Activated CD8-positive, alpha-beta T cell treated with anti-CD3 and anti-CD28 coated beads for 36 hours (primary cell): ENCODE measurements at places on chromosomes 3 and 15. TPM values are rescaled to one million over a fixed set of nuclear protein-coding genes. Genes with fewer than 3 reads are reported as not detected.

GRCh38 chr3:177467247-177467985, 270.1 kb upstream of the TBL1XR1 start:
- DNase-seq, result no peak
- no peaks in the 10 kb centered on the region for H3K36me3 ChIP-seq
- no peak overlapping the region for H3K27ac ChIP-seq
- no peaks in the 10 kb centered on the region for H3K27me3 ChIP-seq
- no peak overlapping the region for H3K4me3 ChIP-seq
- H3K4me1 ChIP-seq, result peaks cover 4% of the 10 kb centered on the region

DNA sequence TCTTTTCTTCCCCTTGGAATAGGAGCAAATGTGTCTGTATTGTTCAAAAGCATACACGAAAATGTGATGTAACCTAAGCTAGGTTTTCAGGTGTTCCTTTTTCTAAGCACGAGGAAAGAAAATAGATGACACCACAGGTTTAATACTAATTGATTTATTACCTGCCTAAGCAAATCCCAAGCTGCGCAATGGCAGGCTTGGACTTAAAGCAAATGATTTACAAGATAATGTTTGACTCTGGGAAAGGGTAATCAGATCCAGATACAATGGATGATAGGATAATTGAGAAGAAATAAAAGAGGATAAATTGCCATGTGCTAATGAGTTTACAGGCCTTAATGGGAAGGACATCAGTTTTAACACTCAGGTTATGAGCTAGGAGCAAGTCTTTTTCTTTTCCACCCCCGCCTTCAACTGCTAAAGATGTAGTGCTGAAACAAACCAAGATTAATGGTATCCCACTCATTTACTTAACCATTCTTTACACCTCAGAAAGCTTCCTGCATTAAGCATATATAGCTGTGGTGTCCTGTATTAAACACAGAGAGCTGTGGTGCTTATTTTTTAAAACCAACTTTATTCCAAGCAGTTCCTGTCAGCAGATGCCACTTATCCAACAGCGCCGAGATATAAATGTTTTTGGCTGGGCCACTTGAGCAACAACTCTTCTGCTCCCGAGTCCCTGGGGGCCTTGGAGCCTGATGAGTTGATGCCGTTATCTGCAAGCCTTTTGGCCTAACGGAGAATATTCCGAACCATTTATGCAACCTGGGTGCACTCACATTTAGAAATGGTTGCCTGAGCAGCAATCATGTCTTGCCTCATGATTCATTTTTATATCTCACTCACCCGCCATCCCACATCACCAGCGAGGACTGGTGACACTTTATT, 205.5 kb downstream of the MECOM start:
- H3K4me3 ChIP-seq, result no peak overlapping the region
- no peak overlapping the region for H3K27ac ChIP-seq

GRCh38 chr3:187473778-187474406, 105.7 kb downstream of the RTP4 start:
- H3K27ac ChIP-seq, result no peak overlapping the region
- no peak overlapping the region for H3K4me3 ChIP-seq
- H3K4me1 ChIP-seq, result no peaks in the 10 kb centered on the region
- no peaks in the 10 kb centered on the region for H3K36me3 ChIP-seq
- no peak for DNase-seq

Gene CYFIP1
- 10.4 TPM for total RNA-seq

DNA sequence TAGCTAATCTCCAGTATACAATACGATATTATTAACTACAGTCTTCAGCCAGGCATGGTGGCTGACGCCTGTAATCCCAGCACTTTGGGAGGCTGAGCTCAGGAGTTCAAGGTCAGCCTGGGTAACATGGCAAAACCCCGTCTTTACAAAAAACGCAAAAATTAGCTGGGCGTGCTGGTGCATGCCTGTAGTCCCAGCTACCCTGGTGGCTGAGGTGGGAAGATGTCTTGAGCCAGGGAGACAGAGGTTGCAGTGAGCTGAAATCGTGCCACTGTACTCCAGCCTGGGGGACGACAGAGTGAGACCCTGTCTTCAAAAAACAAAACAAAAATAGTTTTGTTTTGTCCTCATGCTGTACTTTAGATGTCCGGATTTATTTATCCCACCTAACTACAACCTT, 29.2 kb upstream of the SV2B start:
- DNase-seq, result no peak
- no peak overlapping the region for H3K27ac ChIP-seq
- H3K36me3 ChIP-seq, result no peaks in the 10 kb centered on the region
- H3K4me3 ChIP-seq, result no peak overlapping the region
- peaks cover 11% of the 10 kb centered on the region for H3K27me3 ChIP-seq

Gene DISP2
- 0.09 TPM for total RNA-seq

GRCh38 chr3:32571192-32571485, 481 bp upstream of the DYNC1LI1 start:
- H3K36me3 ChIP-seq, result peaks cover 4% of the 10 kb centered on the region
- H3K27ac ChIP-seq, result peak overlapping the region; percentile 90
- DNase-seq, result no peak
- peak overlapping the region; percentile 93 for H3K4me3 ChIP-seq
- no peaks in the 10 kb centered on the region for H3K27me3 ChIP-seq

- H3K27ac ChIP-seq, result peak overlapping the region; percentile 94
- H3K4me3 ChIP-seq, result peak overlapping the region; percentile 57
- no peaks in the 10 kb centered on the region for H3K27me3 ChIP-seq
- DNase-seq, result peak; percentile 88
- peaks cover 93% of the 10 kb centered on the region for H3K4me1 ChIP-seq
- peaks cover 83% of the 10 kb centered on the region for H3K36me3 ChIP-seq
These were observed 40.1 kb downstream of the OXNAD1 start for GRCh38 chr3:16305111-16305541.

GRCh38 chr15:96648866-96649265, 318.4 kb downstream of the NR2F2 start:
- H3K36me3 ChIP-seq, result no peaks in the 10 kb centered on the region
- H3K4me1 ChIP-seq, result no peaks in the 10 kb centered on the region
- H3K4me3 ChIP-seq, result no peak overlapping the region
- DNase-seq, result no peak
- no peaks in the 10 kb centered on the region for H3K27me3 ChIP-seq
- no peak overlapping the region for H3K27ac ChIP-seq
